ENCODE measurements at places on chromosomes 13 and 19.

- peak; percentile 72 for DNase-seq
These were observed 1.4 kb upstream of the QTRT1 start for GRCh38 chr19:10699650-10700335.

DNA sequence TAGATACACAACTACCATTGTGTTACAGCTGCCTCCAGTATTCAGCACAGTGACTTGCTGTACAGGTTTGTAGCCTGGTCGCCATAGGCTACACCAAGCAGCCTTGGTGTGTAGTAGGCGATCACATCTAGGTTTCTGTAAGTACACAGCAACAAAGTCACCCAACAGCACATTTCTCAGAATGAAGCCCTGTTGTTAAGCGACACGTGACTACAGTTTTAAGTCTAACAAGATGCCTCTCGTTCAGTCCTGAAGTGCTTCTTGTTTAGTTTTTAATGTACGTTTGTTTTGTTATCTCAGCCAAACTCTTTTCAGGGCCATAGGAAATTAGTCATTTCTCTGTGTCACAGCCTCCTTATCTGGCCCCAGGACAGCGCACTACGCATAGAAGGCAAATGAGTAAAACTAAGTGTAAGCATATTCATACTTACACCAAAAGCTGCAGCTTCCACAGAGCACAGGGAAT, 50.0 kb upstream of the GPR183 start:
- DNase-seq: no peak

DNA sequence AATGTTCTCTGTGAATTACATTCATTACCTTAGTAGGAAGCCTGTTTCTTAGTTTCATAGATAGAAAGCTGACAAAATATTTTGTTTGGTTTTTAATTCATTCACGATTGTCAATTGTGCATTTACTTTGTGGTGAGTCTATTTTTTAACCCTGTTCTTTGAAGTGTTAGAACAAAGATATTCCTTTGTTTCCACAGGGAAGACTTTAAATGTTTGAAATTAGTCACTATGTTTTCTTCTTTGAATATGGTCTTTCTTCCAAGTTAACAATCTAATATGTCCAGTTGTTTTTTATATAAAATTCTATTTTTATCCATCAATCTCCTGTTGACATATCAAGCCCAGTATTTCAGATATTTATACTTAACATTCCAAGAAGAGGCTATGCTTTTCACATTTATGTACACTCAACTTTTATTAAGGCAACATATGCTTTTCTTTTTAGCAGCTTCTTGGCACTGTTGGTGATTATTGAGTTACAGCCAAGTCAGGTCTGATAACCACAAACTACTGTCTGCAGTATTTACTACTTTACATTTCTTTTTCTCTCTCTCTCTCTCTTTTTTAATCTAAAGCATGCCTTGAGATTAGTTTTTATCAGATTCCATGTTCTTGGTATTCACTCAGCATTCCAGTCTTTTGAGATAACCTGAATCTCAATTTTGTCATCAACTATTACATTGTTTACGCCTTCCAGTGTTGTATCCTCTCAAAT, 812.8 kb upstream of the SLC10A2 start:
- DNase-seq: no peak

DNA sequence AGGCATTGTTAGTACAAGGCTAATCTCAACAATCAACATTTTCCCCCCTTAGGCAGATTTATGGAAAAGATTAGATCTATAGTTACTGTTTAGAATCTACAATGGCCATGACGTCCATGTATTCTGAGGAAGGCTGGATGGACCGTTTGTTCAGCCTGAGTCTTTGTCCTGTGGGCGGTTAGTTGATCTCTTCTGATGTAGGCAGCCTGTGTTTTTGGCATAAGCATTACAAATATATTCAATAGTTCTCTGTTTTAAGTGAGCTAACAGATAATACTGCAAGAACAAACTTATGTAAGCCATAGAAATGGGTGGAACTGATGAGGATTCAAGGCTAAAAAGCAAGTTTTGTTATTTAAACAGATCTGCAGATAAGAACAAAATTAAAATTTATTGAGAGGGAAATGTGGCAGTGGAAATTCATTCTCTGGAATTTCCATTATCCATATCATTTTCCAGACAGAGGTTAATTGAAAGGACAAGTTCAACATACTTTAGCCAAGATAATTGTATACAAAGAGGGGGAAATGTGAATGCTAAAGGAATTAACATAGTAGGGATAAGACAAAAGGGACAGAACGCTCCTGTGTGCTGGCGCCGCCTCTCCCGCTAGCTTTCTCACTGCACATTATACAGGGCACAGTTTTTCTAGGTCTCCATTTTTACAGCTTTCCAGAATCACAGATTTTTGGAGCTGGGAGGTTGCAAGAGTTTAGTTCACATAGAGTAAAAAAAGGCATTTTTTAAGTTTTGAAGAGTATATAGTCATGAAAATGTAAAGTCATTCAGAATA, 48.6 kb downstream of the FAM124A start:
- DNase-seq: no peak

DNA sequence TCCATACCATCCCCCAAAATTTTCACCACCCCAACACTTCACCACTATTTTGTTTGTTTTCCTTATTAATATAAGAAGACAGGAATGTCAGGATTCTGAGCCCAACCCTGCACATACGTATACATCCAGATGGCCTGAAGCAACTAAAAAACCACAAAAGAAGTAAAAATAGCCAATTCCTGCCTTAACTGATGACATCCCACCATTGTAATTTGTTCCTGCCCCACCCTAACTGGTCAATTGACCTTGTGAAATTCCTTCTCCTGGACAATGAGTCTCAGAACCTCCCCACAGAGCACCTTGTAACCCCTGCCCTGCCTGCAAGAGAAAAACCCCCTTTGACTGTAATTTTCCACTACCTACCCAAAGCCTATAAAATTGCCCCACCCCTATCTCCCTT, 132.5 kb downstream of the ZNF675 start:
- DNase-seq: no peak

DNA sequence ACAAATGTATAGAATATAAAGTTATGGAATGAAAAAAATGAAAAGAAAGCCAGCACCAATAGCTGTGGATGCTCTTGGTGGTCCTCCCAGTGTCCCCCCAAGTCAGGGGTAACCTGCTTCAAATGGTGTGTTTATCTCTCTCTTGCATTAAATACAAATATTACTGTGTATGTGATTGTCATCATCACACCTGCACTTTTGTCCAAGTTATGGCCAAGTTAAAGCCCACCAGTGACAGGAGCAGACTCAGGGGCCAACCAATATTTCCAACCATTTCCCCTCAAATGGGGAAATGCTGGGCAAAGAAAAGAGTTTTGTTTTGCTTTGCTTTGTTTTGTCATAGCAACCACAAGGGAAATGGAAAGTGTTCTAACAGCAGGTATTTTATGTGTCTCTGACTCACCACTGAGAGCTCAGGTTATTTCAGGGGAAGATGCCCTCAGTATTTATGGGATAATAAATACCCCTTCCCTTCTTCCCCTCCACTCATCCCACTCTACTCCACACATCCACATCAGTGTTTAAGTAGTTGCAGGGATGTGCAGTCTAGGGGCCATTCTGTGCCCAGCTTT, 133.6 kb downstream of the COL4A1 start:
- DNase-seq: no peak

DNA sequence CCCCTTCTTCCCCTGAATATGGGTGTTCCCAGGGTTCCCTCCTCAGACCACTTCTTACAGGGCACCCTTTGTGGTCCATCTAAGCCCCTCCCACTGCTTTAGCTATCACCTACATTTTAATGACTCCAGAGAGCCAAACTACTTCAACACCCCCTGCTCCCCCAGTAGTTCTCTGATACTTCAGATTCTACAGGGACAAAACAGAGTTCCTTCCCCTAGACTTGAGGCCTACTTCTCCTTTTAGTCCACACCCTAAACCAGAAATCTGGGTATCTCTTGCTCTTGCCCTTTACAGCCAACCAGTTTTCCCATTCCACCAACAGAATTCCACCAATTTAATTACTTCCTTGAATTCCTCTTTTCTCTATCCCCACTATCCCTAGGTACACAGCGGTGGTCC, 107.2 kb downstream of the KCNRG start:
- no peak for DNase-seq

GRCh38 chr13:38577048-38577447, 109.8 kb upstream of the FREM2 start:
- no peak for DNase-seq

DNA sequence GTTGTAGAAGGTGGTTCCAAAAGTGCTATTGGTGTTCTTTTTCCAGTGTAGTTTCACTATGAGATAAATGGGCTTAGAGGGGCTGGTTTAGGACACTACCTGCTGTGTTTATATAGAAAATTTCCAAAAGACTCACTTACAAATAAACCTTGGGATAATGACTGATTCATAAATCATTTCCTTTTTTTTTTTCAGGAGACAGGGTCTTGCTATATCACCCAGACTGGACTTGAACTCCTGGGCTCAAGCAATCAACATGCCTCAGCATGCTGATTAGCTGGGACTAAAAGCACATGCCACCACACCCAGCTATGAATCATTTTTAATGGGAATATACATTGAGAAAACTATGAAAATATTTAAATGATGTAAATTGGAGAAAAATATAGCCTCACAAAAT, 376.6 kb downstream of the PCDH9 start:
- no peak for DNase-seq

- DNase-seq: no peak
These were observed 53.7 kb downstream of the LACC1 start for GRCh38 chr13:43933378-43933777.

DNA sequence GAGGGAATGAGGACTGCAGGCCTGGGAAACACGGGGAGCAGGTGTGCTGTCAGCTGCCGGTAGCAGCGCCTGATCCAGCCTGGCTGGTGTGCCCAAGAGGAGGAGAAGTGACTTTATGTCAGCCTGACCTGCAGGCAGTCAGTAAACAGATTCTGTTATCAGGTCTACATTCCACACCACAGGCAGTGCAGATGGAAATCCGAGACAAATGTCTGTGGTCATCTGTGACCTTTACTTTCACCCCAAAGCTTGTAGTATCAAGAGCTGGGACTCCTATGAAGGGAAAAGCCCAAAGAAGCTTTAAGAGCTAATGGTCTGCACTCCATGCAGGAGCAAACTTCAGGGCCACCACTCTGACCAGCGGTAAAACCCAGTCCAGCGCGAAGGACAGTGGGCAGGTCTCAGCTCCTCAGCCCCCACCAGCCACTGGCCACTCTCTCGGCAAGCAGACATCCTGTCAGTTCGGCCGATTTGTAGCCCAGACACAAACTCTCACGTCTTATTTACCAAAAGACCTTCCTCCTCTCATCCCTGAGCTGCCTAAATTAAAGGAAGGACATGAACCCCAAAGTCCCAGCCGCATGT, 7.7 kb downstream of the EPS15L1 start:
- no peak for DNase-seq

DNA sequence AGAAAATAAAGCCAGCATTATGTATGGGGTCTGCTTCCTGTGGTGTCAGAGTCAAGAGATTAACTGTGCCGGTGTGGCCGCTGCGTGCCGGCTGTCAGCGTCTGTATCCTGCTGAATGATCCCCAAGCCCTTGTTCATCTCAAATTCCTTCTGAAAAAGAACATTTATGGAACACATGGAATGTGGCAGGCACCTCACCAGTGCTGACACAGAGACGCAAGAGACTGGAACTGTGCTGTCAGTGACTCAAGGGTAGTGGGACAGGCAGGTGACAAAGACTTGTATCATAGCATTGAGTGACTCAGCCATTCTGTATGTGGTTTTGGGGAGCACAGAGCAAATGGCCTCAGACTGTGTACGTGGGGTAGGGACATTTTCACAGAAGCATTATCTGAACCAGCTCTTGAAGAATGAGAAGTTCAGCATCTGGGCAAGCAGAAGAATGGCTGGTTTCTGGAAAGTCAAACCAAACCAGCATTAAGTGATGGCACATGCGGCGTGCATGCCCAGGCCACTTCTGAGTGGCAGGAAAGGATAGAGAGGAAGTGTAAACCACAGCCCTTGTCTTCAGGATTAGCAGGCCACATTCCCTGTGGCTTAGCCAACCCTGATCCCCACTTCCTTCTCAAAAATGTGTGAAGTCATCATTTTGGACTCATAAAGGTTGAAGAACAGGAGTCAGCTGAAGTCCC, 54.0 kb upstream of the IRS2 start:
- DNase-seq: no peak

- DNase-seq: no peak
These were observed 17.8 kb downstream of the POP4 start for GRCh38 chr19:29623726-29624488.

DNA sequence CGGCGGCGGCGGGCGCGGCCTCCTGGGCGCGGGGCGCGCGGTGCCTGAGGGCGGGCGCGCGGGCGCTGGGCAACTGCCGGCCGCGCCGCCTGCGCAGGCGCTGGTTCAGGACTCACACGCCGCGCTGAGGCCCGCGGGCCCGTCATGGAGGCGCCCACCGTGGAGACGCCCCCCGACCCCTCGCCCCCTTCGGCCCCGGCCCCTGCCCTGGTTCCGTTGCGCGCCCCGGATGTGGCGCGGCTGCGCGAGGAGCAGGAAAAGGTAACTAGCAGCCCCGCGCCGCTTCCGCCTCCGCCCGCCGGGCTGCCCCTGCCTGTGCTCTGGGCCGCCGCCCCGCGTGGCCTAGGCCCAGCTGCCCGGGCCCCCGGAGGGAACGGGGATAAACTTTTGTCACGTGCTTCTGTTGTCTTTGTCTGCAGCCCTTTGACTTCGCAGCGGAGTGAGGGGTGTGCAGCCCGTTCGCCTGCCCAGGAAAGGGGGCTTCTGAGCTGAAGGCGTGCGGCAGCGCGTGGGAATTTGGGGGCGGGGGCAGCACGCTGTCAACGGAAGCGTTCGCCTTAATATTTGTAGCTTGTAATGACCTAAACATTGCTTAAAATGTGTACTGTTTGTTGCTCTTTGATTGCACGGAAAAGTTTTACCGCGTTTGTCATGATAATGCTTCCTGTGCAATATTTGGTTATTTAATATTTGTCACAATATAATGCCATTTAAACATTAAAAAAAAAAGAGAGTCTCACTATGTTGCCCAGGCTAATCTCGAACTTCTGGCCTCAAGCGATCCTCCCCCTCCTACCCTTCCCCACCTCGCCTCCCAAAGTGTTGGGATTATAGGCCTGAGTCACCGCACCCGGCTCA, 594 bp downstream of the URI1 start:
- peak; percentile 65 for DNase-seq

DNA sequence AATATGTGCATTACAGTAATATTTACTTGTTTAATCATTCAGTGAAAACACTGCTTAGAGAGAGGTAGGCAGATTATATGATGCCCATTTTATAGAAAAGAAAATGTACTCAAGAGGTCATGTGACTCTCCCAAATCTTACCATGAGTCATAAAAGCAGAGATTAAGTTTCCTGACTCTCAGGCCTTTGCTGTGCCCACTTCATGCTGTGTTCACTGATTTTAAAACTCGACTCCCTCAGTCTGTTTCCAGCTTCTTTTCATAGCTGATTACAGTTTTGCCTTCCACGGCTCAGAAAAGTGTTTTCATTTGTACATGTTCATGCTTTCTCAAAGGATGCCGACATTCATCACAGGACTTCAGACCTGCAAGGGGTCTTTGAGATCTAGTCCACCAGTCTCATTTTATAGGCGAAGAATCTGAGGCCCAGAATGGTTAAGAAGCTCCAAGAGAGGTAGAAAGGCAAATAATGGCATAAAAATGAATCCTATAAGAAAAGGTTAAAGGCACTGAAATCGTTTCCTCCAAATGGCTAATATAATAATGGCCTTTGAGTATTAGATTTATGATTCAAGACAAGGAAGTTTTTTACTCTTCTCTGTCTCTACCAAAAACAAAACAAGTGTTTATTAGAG, 9.0 kb upstream of the IPO5 start:
- no peak for DNase-seq
